NCI-H2081 treated with DMSO at 0.1 percent for 48 hours (cell line): ENCODE measurements at places on chromosomes 2 and 18.

DNA sequence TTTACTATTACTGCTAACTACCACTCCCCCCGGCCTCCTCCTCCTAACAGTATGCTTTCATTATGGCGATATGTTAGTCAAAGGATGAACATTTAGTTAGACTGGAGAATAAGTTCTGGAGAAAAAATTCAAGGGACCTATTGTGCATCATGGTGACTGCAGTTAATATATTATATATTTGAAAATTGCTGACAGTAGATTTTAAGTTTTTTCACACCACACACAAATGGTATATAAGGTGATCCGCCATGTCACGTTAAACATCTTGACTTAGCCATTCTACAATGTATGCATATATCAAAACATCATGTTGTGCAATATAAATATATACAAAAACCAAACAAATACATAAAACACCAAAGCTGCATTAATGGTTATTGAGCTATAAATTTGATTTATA, 873.7 kb downstream of the CNTNAP5 start:
- no peak for DNase-seq

DNA sequence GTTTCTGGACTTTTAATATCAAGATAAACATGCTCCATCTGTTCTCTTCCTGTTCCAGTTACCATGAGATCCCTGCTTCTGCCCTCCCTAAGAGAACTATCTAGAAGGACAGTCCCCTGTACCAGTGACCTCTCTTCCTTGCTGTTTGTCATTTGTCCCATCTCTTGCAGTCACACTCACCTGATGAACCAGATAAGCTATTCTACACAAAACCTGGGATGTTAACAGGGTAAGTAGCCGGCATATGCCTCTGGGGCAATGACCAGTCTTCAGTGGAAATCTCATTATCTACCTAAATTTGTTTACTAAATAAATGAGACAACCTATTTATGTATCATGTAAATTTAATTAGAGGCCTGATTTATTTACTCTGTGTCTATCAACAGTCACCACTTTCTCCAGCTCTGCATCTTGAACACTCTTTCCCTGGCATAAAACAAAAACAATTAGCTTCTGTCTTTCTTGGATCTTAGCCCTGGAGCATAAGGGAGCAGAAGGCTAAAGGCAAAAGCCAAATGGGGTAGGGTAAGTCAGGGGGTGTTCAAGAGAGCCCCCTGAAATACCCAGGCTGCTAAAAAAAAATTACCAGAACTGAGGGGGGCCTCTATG, 337.7 kb downstream of the ALK start:
- DNase-seq = no peak

- no peak for DNase-seq
These were observed 50.2 kb upstream of the PAIP2B start for GRCh38 chr2:71277147-71277475.

- no peak for DNase-seq
These were observed 13.2 kb downstream of the CNNM4 start for GRCh38 chr2:96773922-96774321.

DNA sequence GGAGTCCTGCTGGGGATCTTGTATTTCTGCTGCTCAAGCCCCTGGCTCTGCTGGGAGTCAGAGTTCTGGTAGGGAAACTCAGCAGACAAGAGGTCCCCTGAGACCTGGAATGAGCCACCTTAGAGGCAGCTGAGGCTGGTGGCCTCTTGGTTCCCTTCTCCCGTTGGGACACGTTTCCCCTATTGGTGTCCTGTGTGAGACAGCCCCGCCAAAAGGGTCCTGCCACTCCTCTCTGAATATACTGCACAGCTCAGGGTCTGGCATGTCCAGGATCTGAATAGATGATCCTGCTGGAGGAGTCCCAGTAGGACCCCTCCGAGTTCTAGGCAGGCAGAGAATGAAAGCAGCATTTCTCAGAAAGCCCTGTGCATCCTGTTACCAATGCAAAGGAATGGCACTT, 2.0 kb upstream of the RALB start:
- no peak for DNase-seq

GRCh38 chr2:67581751-67582150, 184.6 kb downstream of the ETAA1 start:
- no peak for DNase-seq

DNA sequence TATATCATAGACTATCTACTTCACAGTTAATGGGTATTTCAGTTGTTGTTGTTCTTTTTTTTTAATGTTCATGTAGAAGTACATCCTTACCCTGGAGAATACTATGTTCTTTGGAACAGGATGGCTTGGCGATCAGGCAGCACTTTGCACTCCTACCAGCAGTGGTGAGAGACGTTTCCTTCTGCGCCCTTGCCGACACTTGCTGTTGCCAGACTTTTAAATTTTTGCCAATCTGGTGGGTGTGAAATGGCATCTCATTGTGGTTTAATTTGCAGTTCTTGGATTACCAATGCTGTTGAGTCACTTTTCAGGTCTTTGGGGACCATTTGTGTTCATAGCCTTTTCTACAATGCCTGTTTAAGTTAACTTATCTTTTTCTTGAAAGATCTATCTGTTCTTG, 197.3 kb downstream of the SH3RF3 start:
- DNase-seq = no peak

DNA sequence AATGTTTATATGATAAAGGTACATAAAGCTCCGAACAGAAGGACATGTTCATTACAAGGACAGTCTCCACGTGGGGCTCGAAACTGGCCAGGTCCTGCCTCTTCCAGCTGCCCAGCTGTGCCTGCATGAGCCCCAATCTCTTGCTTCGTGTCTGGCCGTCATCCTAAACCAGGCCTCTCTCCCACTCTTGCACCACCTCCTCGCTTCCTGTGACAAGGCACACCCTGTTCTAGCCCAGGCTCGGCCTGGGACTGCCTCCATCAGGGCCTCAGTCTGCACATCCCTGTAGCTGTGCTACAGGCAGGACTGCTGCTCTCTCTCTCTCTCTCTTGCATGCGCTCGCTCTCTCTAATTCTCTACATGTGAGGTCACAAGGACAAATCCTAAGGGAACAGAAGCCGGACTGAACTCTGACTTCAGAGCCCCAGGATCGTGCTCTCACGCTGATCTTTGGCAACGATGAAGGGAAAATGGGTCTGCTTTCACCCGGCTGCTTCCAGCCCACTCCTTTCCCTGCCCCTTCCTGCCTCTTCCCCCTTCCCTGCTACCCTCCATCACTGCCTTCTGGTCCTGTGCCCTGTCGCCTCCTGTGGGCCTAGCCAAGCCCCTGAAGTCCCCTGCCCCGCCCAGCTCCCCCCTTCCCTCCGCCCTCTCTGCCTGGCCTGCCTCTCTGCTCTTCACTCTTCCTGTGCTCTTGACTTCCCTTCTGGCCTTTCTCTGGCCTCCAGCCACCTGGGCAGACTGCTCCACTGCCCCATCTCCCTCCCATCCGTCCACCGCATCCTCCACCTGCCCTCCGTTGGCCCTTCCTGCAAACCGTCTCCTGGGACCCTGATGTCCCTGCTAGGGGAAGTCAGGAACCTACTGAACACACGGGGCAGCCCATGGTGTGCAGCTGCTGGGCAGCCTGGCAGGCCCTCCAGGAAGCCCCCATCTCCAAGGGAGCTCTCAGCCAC, 7.8 kb upstream of the GPR55 start:
- DNase-seq = no peak

DNA sequence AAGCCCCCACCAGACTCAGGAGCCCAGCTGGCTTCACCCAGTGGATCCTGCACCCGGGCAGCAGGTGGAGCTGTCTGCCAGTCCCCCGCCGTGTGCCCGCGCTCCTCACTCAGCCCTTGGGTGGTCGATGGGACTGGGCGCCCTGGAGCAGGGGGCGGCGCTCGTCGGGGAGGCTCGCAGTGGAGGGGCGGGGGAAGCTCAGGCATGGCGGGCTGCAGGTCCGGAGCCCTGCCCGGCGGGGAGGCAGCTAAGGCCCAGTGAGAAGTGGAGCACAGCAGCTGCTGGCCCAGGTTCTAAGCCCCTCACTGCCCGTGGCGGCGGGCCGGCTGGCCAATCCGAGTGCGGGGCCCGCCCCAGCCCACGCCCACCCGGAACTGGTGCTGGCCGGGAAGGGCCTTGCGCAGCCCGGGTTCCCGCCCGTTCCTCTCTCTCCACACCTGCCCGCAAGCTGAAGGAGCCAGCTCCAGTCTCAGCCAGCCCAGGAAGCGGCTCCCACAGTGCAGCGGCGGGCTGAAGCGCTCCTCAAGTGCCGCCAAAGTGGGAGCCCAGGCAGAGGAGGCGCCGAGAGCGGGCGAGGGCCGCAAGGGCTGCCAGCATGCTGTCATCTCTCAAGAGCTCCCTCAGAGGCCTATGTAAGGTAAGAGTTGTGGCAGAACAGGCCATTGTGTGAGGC, 1307.8 kb upstream of the TMEFF2 start:
- no peak for DNase-seq

GRCh38 chr2:167506395-167506794, 618.1 kb downstream of the XIRP2 start:
- no peak for DNase-seq
